NCI-H524 treated with DMSO at 0.1 percent for 48 hours (cell line): ENCODE measurements at places on chromosomes 5 and 9.

- DNase-seq = no peak
Measured at GRCh38 chr5:231661-232060, 13.5 kb downstream of the SDHA start.

- no peak for DNase-seq
Measured at GRCh38 chr9:109821711-109822110, 41.7 kb downstream of the PALM2AKAP2 start.

GRCh38 chr5:133050521-133050920 is 1.3 kb upstream of the HSPA4 start:
- no peak for DNase-seq

DNA sequence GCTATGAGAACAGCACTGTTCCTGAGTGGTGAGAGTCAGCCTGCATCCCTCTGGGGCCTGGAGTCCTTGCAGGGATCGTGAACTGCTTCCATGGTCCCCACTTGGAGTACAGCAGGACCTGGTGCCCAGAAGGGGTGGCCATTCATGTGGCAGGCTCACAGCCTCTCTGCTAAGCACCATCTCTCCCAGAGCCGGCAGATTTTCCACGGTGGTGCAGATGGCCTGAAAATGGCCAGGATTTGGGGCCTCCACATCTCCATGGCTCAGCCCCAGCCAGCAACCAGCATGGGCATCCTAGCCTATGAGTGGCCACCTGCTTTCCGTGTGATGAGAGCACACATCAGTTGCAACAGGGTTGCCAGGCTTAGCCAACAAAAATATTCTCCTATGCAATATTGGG is 33.9 kb upstream of the SEMA4D start:
- no peak for DNase-seq

DNA sequence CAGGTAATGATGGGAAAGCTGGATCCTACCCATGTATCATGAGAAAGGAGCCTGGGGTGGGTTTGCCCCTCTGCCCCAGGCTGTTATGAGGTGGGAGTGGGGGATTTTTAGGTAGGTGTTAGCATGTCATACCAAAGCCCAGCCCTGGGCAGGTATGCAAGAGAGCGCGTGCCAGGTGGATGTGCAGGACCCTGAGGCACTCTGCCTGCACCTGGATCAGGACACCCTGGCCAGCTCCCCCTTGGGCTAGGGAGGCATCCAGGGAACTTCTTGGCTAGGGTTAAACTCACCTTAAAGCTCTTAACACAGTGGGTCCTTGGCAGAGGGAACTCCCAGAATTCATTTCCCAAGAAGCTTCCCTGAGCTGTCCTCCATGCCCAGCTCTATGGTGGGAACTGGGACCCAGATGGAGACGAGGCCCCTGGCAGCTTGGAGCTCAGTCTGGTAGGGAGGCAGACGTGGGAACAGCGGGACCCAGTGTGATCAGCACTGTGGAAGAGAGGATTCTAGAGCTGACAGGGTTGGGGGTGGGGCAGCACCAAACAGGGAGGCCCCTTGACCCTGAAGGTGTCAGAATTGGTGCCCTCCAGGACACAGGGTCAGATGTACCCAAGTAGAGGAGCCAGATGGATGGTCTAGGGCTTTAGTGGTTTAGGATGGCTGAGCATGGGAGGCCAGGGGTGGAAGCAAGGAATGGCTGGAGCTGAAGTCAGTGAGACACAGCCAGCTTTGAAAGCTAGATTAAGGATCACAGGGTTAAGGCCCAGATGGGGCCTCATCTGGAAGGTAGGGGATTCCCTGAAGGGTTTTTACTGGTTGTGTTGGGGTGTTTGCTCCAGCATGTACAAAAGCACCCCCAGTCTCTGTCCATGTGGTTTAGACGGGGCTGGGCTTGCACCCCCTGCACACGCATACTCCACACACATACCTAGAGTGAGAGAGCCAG is 2.2 kb upstream of the PRR7 start:
- DNase-seq = no peak

- DNase-seq = no peak
Measured at GRCh38 chr5:87340716-87341115, 72.0 kb downstream of the CCNH start.

GRCh38 chr9:16870596-16871335 is at the start of gene BNC2:
BNC2 (minus strand) TSS chr9:16870670; CDS start chr9:16870648, 22 bp downstream.
- DNase-seq = no peak

DNA sequence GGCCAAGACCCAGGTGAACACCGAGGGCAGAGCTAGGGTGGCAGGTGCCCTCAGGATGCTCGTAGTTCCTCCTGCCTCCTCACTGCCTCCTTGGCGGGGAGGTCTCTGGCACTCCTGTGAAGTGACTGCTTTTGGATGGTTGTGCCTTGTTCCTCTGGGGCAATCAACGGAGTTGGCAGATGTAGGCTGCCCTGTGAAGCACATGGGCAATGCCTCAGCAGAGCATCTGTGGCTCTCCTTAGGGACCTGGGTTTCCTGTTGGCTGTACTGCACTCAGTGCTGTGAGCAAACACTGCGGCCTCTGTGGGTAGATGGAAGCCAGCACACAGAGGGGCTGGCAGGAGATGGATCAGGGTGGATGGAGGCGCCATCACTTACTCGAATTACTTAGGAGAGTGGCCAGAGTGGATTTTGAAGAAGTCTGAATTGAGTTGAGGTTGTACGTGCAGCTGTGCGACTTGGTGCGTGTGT is 71.4 kb upstream of the COL5A1 start:
- no peak for DNase-seq

- DNase-seq = no peak
Measured at GRCh38 chr5:2699686-2700085, 51.8 kb downstream of the IRX2 start.

DNA sequence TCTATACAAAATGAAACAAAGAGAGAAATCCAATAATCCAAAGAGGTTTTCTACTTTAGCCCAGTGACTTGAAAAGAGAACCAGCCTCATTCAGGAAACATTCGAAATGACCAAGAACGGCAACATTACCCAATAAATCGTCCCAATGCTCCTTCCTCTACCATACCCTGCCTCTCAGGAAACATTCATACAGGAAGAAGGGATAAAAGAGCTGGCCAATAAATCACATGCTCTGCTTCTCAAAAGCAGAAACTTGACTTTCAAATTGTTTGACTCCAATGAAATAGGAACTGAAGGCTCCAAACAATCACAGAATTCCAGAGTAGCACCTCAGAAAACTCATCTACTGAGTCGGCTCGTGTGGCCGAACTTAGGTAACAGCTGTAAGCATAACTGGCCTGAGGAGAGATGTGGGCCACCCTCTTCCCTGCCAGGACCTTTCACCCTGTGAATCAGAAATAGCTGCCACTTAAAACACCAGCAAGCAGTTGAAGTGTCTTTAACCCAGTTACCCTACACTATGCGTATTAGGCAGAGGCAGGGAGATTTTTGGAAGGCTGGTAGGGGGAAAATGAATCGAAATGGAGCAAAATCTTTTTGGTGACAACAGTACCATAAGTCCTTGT is 14.6 kb downstream of the ARL15 start:
- DNase-seq = no peak

- no peak for DNase-seq
Measured at GRCh38 chr5:33800241-33800950, 91.4 kb downstream of the ADAMTS12 start.

DNA sequence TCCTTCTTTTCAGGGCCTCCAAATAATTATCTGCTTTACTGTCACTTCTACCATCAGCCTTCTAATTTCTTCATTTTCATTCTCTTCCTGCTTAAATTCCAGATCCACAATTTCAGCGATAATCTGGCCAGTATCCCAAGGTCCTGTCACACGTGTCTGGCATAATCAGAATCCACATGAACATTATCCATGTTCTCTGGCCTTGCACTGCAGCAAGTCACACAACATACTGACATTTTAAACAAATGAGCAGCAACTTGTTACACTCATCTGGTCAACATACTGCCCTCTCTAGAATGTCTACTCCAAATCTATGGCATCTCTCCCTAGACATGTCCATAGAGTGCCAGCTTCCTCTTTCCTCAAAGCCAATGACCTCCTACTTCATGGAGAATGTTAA is 43.8 kb upstream of the RASEF start:
- no peak for DNase-seq

- DNase-seq = no peak
Measured at GRCh38 chr9:86753836-86754235, 193.5 kb downstream of the GAS1 start.

DNA sequence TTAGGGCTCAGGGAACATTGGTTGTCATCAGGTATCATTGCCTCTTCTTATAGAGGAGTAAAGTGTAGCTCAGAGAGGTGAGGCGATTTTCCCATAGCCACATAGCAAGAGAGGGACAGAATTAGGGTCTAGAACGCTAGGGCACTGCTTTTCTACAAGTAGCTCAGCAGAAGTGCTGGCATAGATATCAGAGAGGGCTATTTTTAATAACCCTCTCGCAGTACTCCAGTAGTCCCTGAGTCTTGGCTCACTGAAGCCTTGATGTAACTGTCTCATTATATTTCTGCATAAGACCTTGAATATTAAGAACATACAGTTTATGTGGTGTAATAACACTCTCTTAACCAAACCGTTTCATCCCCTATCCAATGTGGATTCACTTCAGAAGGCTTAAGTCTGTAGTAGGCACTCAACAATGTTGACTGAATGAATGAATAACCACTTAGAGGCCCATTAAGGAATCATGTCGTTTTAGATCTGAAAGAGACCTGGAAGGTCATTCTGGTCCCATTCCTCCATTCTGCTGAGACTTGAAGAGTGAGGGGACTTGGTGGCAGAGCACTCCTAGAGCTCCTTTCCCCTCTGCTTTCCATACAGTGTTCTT is 4.7 kb upstream of the FRMPD1 start:
- peak; percentile 43 for DNase-seq

DNA sequence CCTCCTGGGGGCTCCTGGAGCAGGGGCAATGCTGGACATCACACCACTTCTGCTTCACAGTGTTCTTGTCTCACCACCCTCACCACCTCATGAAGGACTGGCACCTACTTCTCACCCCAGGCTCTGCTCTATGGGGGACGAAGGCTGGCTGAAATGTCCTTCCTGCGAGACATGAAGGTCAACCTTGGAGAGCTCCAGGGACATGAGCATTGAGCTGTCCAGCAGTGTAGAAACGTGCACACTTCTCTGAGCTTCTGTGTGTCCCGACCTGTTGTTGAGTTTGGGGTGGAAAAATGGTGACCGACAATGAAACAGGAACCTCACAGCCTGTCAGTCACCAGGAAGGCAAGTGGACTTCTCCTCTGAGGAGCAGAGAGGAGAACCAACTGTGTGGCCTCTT is 68.6 kb upstream of the ADAMTS16 start:
- no peak for DNase-seq

DNA sequence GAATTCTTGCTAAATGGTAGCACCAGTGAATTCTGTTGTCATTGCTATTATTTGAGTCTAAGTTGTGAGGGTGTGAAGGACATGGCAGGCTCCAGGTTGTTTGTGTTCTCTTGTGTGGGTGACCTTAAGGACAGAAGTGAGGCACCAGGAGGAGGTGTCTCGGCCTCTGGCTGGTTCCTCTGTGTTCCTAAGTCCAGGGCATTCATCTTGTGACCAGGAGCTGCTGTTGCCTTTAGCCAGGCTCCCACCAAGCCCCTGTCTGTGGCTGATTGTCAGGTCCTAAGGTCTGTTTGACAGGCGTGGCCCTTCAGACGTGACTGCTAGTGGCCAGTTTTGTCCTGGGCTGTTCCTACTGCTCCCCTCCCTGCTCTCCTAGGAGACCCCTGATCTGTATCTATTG is 89.4 kb downstream of the ANGPTL2 start:
- no peak for DNase-seq

DNA sequence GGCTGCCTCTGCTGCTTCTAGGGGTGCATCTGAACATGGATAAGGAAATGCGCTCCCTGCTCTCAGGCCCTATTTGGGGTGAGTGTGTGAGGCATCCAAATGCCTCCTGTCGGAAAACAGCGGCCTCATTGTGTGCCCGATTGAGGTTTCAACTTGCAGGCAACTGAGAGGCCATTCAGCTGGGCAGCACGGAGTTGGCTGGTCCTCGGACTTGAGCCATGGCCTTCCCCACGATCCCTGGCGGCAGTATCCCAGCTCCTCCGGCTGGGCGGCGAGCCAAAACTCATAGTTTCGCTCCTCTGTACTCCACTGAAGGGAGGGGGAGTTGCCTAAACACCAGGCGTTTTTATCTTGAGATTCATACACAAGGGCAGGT is 597.3 kb upstream of the SGCD start:
- no peak for DNase-seq

DNA sequence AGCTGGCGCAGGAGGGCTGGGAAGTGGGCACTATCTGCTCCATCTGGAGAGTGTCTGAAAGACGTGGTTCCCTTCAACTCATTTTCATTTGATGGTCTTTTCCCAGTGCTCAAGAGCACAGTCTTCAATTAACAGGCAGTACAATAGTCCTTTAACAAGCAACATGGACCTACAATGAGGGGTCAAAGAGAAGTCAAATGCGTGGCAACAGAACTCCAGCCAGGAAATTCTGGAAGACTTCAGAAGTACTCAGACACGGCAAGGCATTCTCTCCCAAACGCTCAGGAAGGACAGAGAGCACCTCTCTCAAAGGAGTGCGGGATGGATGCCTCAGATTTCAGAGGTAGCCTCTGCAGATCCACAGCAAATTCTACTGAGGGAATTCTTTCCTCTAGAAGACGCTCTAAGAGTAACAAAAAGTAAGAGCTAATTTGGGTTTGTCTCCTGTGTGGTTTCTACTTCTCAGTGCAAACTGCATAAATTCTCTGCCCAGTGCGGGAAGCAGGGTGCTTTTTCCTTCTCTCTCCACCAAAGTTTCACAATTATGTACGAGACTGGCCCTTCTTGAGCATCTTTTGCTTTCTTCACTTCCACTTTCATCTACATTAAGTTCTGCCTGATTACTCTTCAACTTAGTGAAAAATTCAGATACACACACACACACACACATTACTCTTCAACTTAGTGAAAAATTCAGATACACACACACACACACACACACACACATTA is 56.4 kb downstream of the LHFPL2 start:
- DNase-seq = no peak

GRCh38 chr9:134375430-134376385 is 49.5 kb downstream of the RXRA start:
- peak; percentile 12 for DNase-seq
